Right hindlimb (tissue), 1 donor: ENCODE measurements at places on chromosomes 7 and 10.
A peak's percentile ranks its signal among the peaks of the same experiment; 100 is the strongest.

DNA sequence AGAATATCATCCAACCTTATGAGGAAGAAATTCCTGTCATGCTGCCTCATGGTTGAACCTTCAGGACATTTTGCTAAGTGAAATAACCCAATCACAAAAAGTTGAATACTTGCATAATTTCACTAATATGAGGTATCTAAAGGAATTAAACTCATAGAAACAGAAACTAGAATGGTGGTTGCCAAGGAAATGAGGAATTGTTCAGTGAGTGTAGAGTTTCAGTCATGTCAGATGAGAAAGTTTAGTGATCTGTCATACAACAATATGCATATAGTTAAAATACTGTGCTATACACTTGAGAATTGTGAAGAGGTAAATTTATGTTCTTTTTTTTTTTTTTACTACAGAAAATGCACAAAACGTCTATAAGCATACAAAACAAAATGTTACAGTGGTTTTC lies 60.7 kb downstream of the R3HCC1L start:
- no peak for DNase-seq

- no peak for DNase-seq
Measured at GRCh38 chr7:144836545-144836842, 641 bp upstream of the TPK1 start.

DNA sequence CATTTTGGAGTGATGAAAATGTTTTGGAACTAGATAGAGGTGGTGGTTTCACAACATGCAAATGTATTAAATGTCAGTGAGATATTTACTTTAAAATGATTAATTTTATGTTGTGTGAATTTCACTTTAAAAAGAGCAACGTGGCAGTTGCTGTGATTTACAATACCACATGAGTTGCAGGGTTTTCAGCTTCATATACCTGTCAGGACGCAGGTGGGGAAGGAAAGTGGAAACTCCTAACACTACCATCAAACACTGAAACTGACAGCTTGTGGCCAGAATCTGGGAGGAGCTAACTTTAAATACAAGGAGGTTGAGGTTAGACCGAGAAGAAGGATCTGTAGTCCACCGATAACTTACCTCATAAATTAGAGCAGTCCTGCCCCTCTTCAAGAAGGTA lies 168.9 kb upstream of the TMEM72 start:
- no peak for DNase-seq

DNA sequence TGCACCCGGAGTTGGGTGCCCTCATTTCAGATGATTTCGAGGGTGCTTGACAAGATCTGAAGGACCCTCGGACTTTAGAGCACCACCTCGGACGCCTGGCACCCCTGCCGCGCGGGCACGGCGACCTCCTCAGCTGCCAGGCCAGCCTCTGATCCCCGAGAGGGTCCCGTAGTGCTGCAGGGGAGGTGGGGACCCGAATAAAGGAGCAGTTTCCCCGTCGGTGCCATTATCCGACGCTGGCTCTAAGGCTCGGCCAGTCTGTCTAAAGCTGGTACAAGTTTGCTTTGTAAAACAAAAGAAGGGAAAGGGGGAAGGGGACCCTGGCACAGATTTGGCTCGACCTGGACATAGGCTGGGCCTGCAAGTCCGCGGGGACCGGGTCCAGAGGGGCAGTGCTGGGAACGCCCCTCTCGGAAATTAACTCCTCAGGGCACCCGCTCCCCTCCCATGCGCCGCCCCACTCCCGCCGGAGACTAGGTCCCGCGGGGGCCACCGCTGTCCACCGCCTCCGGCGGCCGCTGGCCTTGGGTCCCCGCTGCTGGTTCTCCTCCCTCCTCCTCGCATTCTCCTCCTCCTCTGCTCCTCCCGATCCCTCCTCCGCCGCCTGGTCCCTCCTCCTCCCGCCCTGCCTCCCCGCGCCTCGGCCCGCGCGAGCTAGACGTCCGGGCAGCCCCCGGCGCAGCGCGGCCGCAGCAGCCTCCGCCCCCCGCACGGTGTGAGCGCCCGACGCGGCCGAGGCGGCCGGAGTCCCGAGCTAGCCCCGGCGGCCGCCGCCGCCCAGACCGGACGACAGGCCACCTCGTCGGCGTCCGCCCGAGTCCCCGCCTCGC lies at the start of gene EGFR:
EGFR (plus strand) TSS at position 657 of the 830 bp plus-strand sequence. CDS start 261 bp downstream, outside the sequence.
- peak; percentile 91 for DNase-seq

GRCh38 chr10:13959443-13960359 lies 371.0 kb downstream of the FRMD4A start:
- no peak for DNase-seq

- peak; percentile 52 for DNase-seq
Measured at GRCh38 chr7:154450451-154450850, 398.3 kb downstream of the DPP6 start.

DNA sequence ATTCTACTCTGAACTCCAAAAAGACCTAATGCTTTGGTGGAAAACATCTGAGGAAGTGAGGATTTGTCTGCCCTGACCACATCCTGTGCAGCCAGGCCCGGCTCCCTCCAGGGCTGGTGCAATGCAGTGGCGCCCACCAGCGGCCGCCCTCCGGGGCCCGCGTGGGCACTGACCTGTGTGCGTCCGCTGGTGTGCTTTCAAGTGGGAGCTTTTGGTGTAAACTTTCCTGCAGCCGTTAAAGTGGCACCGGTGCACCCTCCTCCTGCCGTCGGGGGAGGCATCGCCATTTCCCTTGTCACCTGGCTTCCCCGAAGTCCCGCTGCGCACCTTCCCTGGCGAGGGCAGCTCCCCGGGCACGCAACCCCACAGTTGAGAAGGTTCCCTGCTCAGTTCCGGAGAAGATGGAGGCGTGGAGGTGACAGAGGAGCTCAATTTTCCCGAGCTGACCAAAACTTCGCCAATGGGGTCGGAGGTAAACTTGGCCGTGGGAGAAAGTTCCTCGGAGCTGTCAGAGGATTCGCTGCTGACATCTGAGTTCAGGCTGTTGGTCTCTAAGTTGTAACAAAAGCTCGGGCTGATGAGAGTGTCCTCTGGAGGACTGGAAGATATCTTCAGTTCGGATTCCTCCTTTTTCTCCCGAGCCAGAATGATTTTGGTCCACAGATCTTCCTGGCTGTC lies 3.4 kb downstream of the KLF6 start:
- peak; percentile 59 for DNase-seq

GRCh38 chr10:112361951-112362751 lies 11.8 kb upstream of the ACSL5 start:
- DNase-seq = peak; percentile 73

DNA sequence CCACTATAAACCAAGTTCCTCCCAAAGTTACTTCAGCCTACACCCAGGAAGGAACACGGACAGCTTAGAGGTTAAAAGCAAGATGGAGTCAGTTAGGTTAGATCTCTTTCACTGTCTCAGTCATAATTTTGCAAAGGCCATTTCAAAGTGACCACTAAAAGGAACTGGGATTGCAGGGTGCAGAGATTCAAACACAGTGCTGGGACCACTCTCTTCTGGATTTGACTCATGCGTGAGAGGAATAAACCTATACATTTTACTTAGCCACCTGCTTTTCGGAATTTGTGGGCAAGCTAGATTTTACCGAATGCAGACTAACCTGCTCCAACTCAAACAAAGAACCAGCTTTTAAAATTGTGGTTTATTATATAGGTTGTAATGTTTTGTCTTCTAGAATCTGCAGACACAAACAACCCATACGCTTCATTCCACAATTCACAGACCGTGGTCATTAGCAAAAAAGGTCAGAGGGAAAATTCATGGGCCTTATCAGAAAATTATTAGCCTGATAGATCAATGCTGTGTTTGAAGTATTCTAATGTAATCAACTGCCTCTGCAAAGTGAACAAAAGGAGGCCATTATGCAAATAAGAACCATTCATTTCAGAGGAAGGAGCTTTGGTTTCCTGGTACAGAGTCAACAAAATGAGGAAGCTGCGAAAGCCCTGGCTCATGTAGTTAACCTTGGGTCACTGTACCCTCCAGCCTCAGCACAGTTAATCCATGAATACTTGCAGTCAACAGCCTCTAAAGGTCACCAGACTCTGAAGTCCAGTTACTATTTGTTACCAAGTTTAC lies 342.7 kb upstream of the KLF6 start:
- no peak for DNase-seq

DNA sequence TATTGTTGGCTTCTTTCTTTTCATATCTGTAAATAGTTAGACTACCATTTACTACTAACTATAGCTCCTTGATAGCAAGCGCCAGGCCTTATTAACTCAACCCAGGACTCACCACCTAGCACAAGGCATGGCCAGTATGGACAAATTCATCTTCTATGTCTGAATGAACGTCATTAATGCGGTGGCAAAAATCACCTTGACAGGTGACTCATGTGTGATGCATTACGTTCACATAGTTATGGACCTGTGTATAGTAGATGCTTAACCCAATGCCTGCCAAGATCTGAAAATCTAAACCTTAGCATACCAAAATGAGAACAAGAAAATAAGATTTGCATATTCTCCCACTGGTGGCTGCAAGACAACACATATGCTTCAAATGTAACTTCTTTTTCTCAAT lies 300.8 kb downstream of the PARD3 start:
- no peak for DNase-seq
